ENCODE measurements at places on chromosomes 2 and 18.
A peak's percentile ranks its signal among the peaks of the same experiment; 100 is the strongest.

- DNase-seq, result no peak
Measured at GRCh38 chr2:182824056-182824766, 42.2 kb downstream of the FRZB start.

GRCh38 chr18:6607343-6607742, 122.2 kb upstream of the ARHGAP28 start:
- no peak for DNase-seq

DNA sequence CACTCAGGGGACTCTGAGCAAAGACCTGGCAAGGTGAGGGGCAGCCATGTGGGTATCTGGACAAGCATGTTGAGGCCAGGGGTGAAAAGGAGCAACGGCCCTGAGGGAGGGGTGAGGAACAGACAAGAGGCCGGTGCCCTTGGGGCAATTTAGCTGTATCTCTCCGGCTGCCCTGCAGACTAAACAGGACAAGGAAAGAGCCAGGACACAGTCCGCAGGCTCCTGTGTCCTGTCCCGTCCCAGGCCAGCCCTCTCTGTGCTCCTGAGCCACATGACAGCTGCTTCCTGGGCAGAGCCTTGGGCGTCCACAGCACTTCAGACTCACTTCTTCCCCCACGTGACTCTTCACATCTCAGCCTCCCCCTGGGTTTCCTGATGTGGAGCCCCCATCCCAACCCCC, 206.1 kb downstream of the KLHL29 start:
- DNase-seq, result no peak

- DNase-seq, result no peak
Measured at GRCh38 chr2:27988718-27989117, 98.2 kb downstream of the BABAM2 start.

- DNase-seq, result no peak
Measured at GRCh38 chr18:32093523-32093922, 1.8 kb downstream of the RNF138 start.

GRCh38 chr2:235669269-235669831, 175.5 kb downstream of the AGAP1 start:
- DNase-seq, result peak; percentile 15

DNA sequence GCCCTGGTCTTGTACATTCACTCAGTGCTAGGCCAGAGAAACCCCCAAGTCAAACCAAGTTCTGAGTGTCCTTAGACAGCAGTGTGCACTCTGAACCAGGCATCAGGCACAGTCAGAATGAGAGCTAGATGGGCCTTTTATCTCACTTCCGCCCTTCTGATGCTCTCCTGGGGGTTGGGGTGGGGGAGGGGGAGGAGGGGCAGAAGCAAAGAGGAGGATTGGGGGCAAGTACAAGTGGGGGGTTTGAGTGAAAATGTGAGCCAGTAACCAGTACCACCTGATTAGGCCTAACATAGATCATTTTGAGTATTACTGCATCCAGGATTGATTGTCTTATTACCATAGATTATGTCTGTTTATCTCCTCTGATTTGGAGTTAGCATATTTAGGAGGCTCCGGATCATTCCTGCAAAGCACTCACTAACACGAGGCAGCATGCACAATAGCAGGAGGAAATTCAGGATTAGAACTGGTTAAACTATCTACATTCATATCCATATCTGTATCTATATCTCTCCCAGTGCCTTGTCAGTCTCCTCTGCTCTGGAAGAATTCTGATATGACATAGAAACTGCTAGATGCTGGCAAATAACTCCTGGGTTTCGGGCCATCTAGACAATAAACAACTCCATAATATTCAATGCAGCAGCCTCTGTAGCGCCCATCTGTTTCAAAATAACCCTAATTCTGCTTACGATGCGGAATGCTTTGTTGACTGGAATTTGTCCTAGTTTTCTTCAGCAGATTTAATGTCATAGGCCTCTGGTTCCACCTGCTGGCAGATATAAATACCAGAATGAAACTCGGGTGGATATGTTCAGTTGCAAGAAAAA, 149.1 kb downstream of the RHBDD1 start:
- no peak for DNase-seq

Measured in stimulated activated CD4-positive, alpha-beta T cell treated with anti-CD3 and anti-CD28 coated beads, Interleukin-2, amount 100 ng/mL, for 48 hours (primary cell).